ENCODE measurements at places on chromosomes 5 and 9.

- DNase-seq, result no peak
Observed at GRCh38 chr9:112013266-112013665, 116.7 kb downstream of the UGCG start.

DNA sequence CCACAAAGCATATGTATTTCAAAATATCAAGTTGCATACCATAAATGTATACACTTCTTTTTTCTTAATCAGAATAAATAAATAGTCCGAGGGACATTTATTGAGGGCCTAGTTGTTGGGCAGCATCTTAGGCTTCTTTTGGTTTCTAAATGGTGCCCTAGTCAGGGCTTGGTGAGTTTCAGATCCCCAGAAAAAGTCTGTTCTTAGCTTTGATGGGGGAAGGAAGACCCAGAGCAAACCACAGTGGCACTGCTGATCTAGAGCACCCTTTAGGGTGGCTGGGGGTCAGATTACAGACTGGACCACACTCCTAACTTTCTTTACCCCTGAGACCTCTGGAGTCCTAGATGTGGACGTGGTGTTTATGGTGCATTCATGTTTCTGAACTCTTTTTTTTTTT, 97.8 kb downstream of the C9orf152 start:
- DNase-seq, result no peak

GRCh38 chr5:67176936-67177335, 19.7 kb downstream of the CD180 start:
- DNase-seq, result no peak

- no peak for DNase-seq
Observed at GRCh38 chr5:60436518-60436917, 263.4 kb downstream of the DEPDC1B start.

DNA sequence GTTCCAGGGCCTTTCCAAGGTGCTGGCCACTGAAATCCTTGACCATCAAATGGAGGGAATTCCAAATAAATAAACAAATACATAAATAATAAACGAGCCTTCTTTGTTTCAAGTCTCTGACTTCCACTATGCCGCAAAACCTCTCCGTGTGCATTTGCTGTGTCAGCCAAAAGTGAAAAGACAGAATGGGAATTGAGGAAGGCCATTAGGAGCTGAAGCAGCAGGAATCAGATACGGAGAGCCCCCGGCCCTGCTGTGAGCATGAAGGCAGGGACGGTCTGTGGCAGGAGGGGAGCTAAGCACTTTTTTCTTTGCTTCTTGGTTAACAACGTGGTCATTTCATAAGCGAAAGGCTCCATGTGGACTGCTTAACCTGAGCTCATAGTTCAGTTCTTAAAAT, 26.1 kb downstream of the PLPPR1 start:
- DNase-seq, result no peak

DNA sequence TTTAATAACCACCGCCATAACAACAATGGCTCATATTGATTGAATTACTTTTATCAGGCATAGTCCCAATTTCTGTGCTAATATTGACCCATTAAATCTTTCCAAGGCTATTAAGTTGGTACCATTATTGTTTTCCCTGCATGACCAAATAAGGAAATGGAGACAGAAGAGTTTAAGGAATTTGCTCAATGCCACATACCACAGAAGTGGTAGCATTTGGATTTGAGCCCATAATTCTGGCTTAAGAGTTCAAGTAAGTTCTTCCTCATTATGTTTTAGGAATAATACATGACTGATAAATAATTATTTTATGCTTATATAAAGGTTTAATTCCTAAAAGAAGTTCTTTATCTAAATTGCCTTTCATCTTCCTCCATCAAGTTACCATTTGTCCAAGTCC, 43.4 kb upstream of the HAPLN1 start:
- DNase-seq, result no peak

DNA sequence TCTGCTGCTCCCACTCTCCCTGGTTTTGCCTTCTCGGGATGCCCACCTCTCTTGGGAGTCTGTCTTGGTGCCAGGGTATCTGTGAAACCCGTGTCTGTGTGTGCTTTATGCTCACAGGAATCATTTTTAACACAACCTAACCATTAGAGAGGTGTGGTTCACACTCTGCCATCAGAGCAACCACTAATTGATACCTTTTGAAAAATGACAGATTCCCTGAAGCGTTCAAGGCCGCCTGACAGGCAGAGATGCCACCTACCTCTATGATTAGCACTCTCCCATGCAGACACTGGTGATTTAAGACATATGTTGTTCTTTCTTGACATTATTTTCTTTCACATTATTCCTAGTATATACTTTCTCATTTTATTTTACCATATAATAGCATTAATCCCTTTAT, 207.3 kb upstream of the SGCD start:
- DNase-seq, result no peak

All from stimulated activated CD8-positive, alpha-beta memory T cell treated with anti-CD3 and anti-CD28 coated beads, Interleukin-7, amount 100 ng/mL, for 1 hour (primary cell).